ENCODE measurements at places on chromosomes 16 and 17. TPM values are rescaled to one million over a fixed set of nuclear protein-coding genes. Genes with fewer than 3 reads are reported as not detected.

DNA sequence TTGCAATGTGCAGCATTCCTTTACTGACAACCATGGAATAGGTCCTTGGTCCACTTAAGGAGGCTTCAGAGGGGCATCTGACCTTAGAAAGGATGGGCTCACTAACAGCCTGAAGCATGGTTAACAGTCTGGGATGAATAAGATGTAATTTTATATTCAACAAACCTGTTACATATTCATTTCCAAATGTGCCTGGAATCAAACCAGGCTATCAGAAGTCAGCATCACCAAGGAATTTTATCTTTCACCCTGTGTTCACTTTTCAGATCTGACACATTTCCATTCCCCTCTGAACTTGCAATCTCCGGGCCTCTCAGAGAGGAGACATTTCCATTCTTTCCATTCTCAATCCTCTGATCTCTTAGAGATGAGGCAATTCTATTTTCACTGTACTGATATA lies 62.4 kb downstream of the SNX11 start:
- no peaks in the 10 kb centered on the region for H3K27me3 ChIP-seq
- H3K27ac ChIP-seq, result no peak overlapping the region
- H3K4me1 ChIP-seq, result no peaks in the 10 kb centered on the region
- no peak for DNase-seq

DNA sequence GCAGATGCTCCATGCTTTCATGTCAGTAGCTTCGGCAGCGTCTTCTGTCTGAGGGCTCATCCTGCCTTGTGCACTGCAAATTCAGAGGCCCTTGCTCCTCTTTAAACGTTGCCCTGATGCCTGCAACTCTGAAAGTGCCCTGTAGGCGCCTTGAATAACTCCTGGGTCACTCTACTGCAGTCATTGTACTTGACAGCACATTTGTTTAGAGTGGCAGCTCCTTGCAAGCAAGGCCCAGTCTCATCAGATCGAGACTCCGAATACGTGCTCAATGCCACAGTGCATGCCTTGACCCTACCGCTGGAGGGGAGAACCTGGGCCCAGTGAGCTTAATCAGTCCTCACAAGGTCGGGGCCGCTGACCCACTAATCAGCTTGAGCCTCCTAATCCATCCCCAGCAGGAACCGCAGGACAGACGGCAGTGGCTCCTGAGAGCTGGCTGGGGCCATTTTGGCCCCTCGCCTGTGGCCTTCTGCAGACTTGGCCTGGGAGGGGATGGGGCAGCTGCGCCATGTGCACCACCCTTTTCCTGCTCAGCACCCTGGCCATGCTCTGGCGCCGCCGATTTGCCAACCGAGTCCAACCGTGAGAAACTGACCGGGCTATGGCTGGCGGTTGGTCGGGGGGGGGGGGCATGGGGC lies at the start of gene PRCD:
Gene PRCD, plus strand, starts transcription at position 414 of the 641 bp plus-strand sequence. Its CDS starts 98 bp downstream, at position 512.
- H3K4me1 ChIP-seq, result peaks cover 16% of the 10 kb centered on the region
- no peak within 1 kb of the TSS for H3K4me3 ChIP-seq
- H3K27ac ChIP-seq, result peak within 1 kb of the TSS; percentile 66
- H3K27me3 ChIP-seq, result no peaks in the 10 kb centered on the region
- no peak for DNase-seq
- no peaks in the 10 kb centered on the region for H3K36me3 ChIP-seq

DNA sequence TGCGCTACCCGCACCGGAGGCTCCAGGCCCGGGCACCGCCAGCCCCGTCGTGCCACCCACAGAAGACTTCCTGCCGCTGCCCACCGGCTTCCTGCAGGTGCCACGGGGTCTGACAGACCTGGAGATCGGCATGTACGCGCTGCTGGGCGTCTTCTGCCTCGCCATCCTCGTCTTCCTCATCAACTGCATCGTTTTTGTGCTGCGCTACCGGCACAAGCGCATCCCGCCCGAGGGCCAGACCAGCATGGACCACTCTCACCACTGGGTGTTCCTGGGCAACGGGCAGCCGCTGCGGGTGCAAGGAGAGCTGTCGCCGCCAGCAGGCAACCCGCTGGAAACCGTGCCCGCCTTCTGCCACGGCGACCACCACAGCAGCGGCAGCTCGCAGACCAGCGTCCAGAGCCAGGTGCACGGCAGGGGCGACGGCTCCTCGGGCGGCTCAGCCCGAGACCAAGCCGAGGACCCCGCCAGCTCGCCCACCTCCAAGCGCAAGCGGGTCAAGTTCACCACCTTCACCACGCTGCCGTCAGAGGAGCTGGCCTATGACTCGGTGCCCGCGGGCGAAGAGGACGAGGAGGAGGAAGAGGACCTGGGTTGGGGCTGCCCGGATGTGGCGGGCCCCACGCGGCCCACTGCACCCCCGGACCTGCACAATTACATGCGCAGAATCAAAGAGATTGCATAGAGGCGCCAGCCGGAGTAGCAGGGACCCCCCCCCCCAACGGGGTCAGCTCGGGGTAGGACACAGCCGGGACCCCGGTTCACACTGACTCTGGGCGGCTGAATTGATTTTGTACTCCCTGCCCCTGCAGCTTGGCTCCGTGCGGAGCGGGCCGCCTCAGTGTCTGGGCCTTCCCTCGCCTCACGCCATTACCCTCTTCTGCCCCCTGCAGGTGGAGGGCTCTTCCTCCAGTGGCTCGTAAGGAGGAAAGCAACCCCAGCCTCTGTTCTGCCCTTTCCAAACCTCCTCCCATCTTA lies 58.5 kb downstream of the TMEM132E start:
- no peaks in the 10 kb centered on the region for H3K4me1 ChIP-seq
- H3K4me3 ChIP-seq, result peak overlapping the region; percentile 7
- peak; percentile 79 for DNase-seq
- H3K27me3 ChIP-seq, result peaks cover 9% of the 10 kb centered on the region

DNA sequence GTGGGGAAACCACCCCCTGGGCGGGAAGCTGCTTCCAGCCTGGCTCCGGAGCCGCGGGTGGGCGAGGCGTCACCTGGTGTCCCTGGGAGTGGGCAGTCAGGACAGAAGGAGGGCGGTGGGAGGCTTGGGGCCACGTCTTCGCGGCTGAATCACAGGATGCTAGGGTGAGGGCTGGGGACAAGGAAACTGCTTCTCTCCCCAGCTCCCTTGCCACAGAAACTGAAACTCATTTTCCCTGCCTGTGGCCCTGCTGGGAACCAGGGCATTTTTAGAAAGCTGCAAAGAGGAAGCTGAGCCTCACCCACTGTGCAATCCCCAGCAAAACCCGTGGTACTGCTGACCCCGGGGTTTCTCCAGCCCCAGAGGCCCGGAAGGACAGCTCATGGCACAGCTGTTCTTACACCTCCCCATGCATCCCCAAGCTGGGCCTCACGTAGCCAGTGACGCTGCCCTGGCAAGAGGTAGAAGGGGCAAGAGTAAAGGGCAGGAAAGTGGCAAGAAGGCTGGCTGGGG lies 8.2 kb downstream of the RHBDF2 start:
- DNase-seq, result peak; percentile 21
- peak overlapping the region; percentile 42 for H3K27ac ChIP-seq
- peaks cover 29% of the 10 kb centered on the region for H3K4me1 ChIP-seq

DNA sequence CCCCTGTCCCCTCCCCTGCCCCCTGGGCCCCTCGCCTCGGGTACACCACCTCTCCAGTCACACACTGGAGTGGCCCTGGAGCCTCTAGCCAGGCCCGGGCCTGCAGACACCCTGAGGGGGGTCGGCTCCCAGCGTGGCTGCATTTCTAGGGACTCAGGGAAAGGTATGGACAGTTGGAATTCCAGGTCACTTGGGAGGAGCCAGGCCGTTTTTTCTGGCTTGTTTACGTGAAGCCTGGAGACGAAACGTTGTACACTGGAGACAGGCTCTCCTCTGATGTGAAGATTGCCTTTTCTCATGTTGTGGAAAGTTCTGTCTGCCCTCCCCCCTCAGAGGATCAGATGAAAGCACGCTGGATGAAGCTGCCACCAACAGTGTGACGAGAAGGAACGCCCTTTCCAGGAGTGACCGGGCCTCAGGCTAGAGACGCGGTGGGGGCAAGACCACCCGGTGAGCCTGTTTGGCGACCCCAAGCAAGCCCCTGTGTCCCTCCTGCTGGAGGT lies 4.0 kb upstream of the PPP1R27 start:
- no peak for DNase-seq
- peaks cover 10% of the 10 kb centered on the region for H3K4me1 ChIP-seq
- no peak overlapping the region for H3K4me3 ChIP-seq
- H3K36me3 ChIP-seq, result peaks cover 14% of the 10 kb centered on the region

The ABCC11 gene
- 0.27 TPM for total RNA-seq

- peak overlapping the region; percentile 96 for H3K27ac ChIP-seq
- peaks cover 27% of the 10 kb centered on the region for H3K4me1 ChIP-seq
- no peaks in the 10 kb centered on the region for H3K36me3 ChIP-seq
- peak; percentile 13 for DNase-seq
- peak overlapping the region; percentile 60 for H3K4me3 ChIP-seq
These were observed 482 bp upstream of the SSH2 start for GRCh38 chr17:29930409-29931010.

The KAT2A gene
- 37.9 TPM for total RNA-seq

The PLA2G10 gene
- not detected for total RNA-seq

DNA sequence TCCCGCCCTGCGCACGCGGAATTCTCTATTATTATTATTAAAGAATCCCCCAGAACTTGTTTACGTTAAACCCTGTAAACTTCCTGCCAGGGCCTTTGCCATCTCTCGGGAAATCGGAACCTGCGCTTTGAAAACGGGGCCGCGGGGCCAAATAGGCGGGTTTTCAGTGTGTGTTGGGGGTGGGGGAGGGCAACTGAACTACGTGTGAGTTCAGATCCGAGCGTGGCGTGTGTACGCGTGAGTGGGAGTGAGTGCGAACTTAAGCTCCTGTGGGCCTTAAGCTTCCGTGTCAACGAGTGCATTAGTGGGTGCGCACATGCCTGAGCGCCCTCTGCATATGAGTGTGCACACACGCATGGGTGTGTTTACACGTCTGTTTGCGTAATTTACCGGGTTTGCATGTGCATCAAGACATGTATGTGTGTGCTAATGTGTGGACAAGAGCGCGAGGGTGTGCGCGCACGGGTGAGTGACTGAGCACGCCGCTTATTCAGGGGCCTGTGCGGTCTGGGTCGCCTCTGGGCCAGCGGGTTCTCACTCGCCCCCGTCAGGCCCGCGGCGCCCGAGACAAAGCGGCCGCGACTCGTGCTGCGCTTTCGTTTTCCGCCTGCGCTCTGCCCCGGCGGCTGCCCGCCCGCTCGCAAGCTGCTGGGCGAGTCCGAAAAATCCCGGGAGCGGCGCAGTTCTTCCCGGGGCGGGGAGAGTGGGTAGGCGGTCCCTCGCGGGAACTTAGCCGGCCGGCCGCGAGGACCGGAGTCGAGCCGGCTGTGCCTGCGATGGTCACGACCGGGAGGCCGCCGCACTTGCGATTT lies 1.2 kb upstream of the FOXF1 start:
- peaks cover 44% of the 10 kb centered on the region for H3K27me3 ChIP-seq
- H3K27ac ChIP-seq, result peak overlapping the region; percentile 83
- H3K4me3 ChIP-seq, result no peak overlapping the region
- DNase-seq, result peak; percentile 30

GRCh38 chr17:75888484-75888883 lies 8.3 kb downstream of the TRIM65 start:
- H3K4me1 ChIP-seq, result no peaks in the 10 kb centered on the region
- H3K27ac ChIP-seq, result no peak overlapping the region
- peaks cover 8% of the 10 kb centered on the region for H3K36me3 ChIP-seq
- no peaks in the 10 kb centered on the region for H3K27me3 ChIP-seq

DNA sequence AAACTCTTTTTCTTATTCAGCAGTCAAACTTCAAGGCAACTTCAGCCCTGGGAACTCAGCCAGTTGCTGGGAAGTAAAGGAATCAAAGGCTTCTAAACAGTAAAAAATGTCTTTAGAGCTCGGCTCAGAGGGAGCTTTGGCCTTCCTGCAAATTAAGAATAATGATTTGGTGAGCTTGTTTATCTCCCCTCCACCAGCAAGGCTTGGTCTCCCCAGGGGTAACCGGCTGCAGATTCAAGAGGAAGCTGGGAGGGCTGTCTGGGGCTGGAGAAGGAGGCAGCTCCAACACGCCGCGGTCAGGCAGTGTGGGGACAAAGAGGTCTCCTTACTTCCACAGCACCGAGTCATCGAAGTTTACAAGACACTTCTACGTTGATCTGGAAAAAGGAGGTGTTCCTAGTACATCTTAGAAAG lies 17.7 kb upstream of the DOC2B start:
- H3K4me3 ChIP-seq, result no peak overlapping the region
- no peak for DNase-seq
- no peaks in the 10 kb centered on the region for H3K36me3 ChIP-seq
- no peak overlapping the region for H3K27ac ChIP-seq
- peaks cover 4% of the 10 kb centered on the region for H3K27me3 ChIP-seq

- no peak overlapping the region for H3K4me3 ChIP-seq
- DNase-seq, result no peak
- H3K36me3 ChIP-seq, result no peaks in the 10 kb centered on the region
- no peaks in the 10 kb centered on the region for H3K27me3 ChIP-seq
These were observed 185.0 kb downstream of the TANC2 start for GRCh38 chr17:63150994-63151464.

DNA sequence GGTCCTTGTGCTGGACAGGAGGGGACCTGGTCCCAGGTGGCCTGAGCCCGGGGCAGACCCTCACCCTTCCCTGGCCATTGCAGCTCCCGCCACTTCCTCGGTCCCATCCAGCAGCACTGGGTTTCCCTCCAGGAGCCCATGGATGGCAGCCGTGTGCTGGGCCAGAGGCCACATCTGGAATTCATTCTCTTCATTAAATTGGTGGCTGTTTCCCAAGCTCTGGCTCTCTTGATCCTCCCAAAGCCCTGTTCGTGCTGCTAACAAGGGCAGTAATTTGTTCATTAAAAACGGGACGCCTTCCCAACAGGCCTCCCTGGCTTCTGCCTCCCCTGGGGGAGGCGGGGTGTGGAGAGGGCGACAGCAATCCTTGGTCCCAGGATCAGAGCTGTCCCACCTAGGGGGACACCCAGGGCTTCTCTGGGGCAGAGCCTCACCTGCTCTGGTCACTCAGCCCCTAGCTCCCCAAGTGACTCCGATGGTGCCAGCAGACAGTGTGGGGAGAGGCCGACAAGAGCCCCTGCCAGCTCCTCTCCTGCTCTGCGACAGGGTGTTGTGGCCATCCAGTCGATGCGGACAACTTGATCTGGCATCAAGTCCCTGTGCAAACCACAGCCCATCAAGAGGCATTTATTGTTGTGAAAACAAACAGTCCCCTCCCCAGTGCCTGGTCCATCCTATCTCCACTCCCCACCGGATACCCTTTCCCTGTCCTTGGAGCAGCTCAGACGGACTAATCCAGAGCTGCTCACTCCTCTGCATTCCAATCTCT lies 44.0 kb downstream of the SDK2 start:
- no peak overlapping the region for H3K27ac ChIP-seq
- no peak for DNase-seq
- H3K4me3 ChIP-seq, result no peak overlapping the region
- H3K36me3 ChIP-seq, result no peaks in the 10 kb centered on the region
- no peaks in the 10 kb centered on the region for H3K4me1 ChIP-seq

The SPNS3 gene
- 0.54 TPM for total RNA-seq

GRCh38 chr17:60311936-60312335 lies 80.0 kb downstream of the USP32 start:
- H3K27me3 ChIP-seq, result no peaks in the 10 kb centered on the region
- no peak overlapping the region for H3K27ac ChIP-seq
- H3K36me3 ChIP-seq, result no peaks in the 10 kb centered on the region
- H3K4me1 ChIP-seq, result no peaks in the 10 kb centered on the region
- no peak overlapping the region for H3K4me3 ChIP-seq

Measured in thyroid gland (tissue), 4 donors.